ENCODE measurements at places on chromosomes 5 and 9. TPM values are rescaled to one million over a fixed set of nuclear protein-coding genes. Genes with fewer than 3 reads are reported as not detected.

DNA sequence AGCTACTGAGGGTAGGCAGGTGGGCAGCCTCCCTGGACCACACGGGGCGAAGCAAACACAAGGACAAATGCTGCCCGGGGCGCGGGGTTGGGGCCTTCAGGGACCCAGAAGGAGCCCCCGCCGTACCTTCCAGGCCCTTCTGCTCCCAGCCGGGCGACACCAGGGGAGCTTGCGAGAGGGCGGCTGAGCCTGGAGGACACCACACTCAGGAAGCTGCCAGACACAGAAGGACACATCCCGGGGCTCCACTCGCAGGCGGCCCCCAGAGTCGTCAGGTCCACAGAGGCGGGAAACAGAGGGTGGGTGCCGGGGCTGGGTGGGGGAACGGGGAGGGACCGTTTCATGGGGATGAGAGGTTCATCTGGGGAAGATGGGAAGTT, 58.5 kb upstream of the UBAC1 start:
- DNase-seq: no peak

- no peak for DNase-seq
Observed at GRCh38 chr5:168204165-168204564, 87.3 kb upstream of the WWC1 start.

DNA sequence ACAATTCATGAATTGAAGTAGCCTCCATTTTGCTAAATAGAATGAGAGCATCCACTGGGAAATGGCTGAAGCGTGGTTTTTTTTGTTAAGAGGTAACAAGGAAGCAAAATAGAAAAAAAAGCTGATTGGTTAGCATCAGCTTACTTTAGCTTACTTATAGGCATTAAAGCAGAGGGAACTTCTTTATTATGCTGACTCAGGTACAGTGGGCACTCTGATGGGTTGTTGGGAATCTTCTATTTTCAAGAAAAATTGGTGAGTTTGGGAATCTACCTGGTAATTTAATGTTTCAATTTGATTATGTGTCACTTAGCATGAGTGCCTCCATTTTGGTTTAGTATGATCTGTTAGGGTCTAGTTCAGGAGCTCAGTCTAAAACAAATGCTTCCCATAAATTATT, 289.6 kb downstream of the ANXA1 start:
- no peak for DNase-seq

DNA sequence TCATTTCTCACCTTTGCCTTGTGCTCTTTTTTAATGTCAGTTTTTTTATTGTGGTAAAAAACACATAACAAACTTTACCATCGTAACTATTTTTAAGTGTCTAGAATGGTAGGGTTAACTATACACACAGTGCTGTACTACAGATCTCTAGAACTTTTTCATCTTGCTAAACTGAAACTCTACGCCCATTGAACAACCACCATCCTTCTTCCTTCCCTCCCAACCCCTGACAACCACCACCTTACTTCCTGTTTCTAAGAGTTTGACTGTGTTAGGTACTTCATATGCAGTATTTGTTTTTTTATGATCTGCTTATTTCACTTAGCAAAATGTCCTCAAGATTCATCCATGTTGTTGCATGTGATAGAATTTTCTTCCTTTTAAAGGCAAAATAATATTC, 54.9 kb downstream of the PSAT1 start:
- no peak for DNase-seq

DNA sequence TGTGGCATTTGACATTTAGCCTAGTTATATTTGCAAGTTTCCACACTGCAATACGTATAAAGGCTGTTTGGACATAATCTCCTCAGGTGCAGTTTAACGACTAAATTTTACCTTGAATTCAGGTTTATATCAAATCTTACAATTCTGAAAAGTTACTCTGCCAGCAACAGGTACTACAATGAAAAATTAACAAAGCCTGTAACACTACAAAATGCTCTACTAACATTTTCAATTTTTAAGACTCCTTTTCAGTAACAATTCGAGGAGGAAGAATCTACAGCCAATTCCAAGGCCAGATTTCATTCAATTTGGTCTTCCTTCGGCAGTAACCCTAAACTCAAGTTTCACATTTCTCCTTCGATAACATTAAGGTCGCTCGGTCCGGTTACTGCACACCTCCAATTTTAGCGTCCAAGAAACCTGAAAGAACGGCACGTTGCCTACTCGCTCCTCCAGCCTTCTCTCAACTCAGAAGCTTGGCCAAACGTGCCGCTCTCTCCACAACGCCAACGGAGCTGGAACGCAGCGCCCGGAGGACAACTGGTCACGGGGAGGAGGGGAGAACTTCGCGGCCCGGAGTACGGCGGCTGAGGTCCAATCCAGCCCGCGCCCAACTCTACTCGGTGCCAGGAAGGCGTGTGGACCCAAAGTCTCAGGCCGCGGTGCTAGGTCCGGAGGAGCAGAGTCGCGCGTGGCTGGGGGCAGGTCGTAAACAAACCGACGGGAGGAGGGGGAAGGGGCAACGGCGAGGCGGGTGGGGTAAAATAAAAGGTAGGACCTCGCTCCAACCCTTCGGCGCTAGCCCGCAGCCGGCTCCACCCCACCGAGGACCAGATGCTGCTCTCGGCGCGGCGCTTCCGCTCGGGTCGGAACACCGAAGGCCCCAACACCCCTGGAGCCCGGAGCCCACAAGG, 681 bp downstream of the FNIP1 start:
- peak; percentile 56 for DNase-seq

DNA sequence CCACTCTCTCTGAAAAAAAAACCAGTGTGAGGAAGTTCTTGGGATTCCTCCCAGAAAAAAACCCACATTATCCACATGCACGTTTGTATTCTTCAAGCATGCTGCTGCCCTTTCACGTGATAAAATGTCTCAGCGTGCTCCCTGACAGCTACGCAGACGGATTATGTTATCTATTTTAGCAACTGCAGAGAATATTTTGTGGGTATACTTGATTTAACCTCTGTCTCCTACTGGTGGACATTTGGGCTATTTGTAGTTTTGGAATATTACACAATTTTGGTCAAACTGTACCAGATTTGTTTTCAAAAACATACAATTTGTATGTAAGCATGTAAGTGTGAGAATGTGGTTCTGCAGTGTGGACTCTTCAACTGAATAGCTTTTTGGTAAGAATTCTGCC, 10.7 kb downstream of the PRRC2B start:
- no peak for DNase-seq

DNA sequence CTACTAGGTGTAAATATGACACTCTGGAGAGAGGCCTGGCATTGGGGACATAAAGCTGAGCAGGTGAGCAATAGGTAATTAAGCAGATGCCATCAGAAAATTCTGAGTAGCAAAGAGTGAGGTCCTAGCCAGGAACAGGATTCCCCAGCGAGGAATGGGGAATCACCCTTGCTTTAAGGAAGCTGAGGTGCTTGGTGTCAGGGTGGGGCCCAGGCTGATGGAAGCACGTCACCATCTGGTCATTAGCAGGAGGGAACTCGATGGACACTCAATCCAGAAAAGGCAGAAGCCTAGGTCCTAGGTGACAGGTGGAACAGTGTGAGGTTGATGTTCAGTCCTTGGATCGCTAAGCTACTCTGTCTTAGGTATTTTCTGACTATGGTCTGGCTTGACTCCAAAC, 562.7 kb upstream of the DAP start:
- DNase-seq: no peak

DNA sequence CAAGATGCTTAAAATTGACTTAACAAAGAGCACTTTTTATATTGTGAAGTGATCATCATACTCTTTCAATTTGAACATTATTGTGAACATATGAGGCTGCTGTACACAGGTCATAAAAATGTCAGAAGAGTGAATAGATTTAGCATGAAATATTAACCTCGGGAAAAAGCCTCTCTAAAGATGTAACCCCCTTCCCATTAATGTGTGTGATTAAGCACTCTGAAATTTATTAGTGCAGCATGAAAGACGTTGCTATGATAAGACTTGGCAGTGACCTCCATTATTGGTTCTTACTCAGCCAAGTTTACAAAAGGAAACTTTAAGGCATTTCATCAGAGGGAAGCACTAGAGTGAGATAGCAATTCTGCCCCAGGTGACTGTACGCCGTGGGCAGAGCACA, 326.5 kb downstream of the NTRK2 start:
- no peak for DNase-seq

- peak; percentile 47 for DNase-seq
Observed at GRCh38 chr5:76710991-76711390, 4.9 kb upstream of the F2R start.

DNA sequence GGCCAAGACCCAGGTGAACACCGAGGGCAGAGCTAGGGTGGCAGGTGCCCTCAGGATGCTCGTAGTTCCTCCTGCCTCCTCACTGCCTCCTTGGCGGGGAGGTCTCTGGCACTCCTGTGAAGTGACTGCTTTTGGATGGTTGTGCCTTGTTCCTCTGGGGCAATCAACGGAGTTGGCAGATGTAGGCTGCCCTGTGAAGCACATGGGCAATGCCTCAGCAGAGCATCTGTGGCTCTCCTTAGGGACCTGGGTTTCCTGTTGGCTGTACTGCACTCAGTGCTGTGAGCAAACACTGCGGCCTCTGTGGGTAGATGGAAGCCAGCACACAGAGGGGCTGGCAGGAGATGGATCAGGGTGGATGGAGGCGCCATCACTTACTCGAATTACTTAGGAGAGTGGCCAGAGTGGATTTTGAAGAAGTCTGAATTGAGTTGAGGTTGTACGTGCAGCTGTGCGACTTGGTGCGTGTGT, 71.4 kb upstream of the COL5A1 start:
- DNase-seq: no peak

GRCh38 chr5:17436761-17437221, 61.2 kb upstream of the TAF11L2 start:
- peak; percentile 5 for DNase-seq

GRCh38 chr5:154174091-154174490, 16.4 kb upstream of the GALNT10 start:
- DNase-seq: no peak

- DNase-seq: no peak
Observed at GRCh38 chr9:132984202-132985070, 5.9 kb downstream of the GFI1B start.

GRCh38 chr5:66744040-66744439, 147.8 kb downstream of the MAST4 start:
- peak; percentile 19 for DNase-seq

DNA sequence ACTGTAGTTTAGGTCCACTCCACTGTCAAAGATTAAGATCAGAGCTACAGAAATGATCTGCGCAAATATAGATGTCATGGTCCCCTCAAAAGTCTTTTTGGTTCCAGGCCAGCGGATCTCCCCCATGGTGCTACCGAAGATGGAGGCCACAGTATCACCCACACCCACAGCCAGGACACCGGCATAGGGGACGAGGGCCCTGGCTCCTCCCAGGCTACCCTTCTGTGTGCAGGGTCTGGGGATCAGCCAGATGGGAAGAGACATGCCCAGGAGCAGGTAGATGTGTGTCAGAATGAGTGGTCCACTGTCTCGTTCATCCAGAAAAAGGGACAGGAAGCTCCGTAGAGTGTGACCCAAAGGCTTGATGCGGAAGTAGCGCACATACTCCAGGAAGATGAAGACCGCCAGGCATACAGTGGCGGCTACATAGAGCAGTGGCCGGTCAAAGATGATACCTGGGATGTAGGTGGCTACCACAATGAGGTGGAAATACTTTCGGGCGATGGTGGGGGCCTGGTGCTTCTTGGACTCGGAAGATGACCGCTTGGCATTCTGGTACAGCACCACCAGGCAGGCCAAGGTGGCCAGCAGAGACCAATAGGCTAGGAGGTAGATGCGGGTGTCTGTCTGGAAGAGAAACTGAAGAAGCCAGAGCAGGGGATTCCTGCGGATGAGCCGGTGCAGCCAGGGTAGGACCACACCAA, 1.5 kb downstream of the DOLK start:
- DNase-seq: no peak

GRCh38 chr5:112549127-112549526, 130.1 kb upstream of the EPB41L4A start:
- DNase-seq: no peak

GRCh38 chr9:136455043-136456002, 15.7 kb upstream of the INPP5E start:
- no peak for DNase-seq

DNA sequence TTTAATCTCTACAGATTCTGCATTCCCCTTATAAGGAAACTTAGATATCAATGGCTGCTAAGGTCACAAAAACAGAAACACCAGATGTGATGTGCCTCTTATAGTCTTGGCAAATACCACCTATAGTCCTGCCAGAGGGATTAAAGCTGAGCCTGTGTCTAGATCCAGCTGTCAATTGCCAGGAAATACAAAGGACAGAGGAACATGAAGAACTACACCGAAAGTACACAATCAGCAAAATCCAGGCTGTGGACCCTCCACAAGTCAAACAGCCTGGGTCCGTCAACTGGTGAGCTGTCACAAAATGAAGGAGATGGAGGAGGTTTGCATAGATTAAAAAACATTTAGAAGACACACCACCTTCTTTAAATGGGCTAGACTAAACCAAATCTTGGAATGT, 85.4 kb downstream of the KLF4 start:
- DNase-seq: no peak

GRCh38 chr9:95756986-95757385, 118.5 kb upstream of the ERCC6L2 start:
- peak; percentile 82 for DNase-seq

- no peak for DNase-seq
Observed at GRCh38 chr5:10063997-10064396, 185.7 kb downstream of the ATPSCKMT start.

DNA sequence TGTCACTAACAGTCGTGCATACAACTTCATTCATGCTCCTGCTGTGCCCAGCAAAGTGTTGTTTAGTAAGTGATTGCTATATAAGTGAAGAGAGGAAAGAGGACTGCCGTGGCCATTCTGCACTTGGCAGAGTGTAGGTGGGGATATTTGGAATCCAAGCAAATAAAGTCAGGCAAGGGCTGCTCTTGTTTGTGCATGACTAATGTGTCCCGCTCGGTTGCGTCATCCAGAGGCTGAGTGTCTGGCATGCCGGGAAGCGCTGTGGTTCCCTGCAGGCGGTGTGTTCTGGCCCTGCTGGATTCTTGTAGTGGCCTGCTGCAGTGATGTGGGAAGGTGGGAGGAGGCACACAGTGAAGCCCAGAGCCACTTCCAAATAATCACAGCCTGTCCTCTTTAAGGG, 136.9 kb upstream of the ANKH start:
- DNase-seq: peak; percentile 96

GRCh38 chr5:69129413-69129812, 35.6 kb downstream of the SLC30A5 start:
- DNase-seq: peak; percentile 17

- no peak for DNase-seq
Observed at GRCh38 chr5:172712610-172713009, 58.4 kb downstream of the DUSP1 start.

GRCh38 chr5:172931001-172931536, 28.2 kb upstream of the RPL26L1 start:
- peak; percentile 78 for DNase-seq

Gene TBCA
- total RNA-seq: 122 TPM

Gene ECSCR
- 0.60 TPM for total RNA-seq

Gene ADAMTSL2
- total RNA-seq: 9.7 TPM

Gene BRD3
- 2.2 TPM for total RNA-seq

Gene SOHLH1
- not detected for total RNA-seq

Gene FAM221B
- total RNA-seq: not detected

Gene SLC2A8
- total RNA-seq: 25.9 TPM

Gene SPATA31E1
- total RNA-seq: not detected

Gene ANKRD31
- total RNA-seq: not detected

Gene DIPK1B
- total RNA-seq: not detected

Gene OCLN
- total RNA-seq: 0.59 TPM
